Naive thymus-derived CD4-positive, alpha-beta T cell (primary cell): ENCODE measurements at places on chromosomes 3 and 15. TPM values are rescaled to one million over a fixed set of nuclear protein-coding genes. Genes with fewer than 3 reads are reported as not detected.

The GCNT3 gene
- polyA plus RNA-seq, result not detected

The SPESP1 gene
- 1.1 TPM for polyA plus RNA-seq

DNA sequence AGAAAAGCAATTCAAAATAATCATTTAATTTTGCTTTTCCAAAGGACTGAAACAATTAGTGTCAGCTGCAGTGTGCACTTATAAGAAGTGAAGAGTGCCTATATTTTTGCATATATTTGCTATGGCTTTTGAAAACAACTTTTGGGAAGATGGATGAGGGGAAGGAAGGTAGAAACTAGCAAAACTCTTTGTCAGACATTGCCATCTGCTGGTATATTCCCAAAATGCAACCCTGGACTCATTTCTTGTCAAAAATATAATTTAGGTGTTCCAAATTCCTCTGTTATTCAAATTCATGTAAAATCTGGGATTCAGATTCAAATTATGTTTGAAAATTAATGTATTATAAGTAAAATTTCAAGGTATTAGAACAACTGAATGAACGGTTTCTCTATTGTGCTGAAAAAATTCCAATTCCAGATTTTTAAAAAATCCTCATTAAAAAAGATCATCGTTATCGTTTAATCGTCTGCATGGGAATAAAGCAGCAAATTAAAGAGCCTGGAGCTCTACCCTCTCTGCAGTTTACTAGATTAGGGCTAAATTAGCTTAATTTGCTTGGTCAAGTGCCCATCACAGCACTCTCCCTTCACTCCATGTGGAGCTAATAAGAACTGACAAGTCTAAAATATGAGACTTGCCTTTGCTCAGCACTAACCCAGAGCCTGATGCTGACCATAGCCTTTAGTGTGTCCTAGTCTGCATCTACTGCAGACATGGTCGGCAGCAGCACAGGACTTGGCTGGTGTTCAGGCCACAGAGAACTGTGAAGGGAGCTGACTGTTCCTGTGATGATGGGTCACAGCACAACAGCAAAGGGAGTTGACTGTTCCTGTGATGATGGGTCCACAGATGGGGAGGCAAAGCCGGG is 67.9 kb upstream of the MITF start:
- DNase-seq, result no peak

DNA sequence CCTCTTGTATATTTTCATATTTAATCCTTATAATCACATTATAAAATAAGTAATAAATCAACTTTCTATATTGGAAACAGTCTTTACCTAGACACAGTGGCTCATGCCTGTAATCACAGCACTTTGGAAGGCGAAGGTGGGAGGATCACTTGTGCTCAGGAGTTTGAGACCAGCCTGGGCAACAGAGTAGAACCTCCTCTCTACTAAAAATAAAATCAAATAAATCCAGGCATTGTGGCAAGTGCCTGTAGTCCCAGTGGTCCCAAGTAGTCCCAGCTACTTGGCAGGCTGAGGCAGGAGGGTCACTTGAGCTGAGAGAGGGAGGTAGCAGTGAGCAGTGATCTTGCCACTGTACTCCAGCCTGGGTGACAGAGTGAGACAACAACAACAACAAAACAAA is 975.1 kb downstream of the ROBO1 start:
- no peak for DNase-seq

DNA sequence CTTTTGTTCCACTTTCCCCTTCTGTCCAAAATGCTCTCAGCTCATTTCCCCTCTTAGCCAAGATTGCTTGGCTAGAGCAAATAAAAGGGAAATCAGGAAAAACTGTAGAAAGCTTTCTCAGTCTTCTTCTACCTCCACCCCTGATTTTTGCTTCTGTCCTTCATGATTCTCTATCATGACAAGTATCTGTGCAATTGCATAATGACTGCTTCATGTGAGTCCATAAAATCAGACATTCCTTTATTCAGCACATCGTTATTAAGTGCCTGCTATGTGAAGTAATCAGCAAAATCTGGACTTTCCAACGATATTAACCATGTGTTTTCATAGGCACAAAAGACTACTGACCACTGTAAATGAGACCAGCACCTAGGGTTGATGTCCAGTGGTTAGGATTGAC is 321.5 kb upstream of the CBLB start:
- DNase-seq, result no peak

DNA sequence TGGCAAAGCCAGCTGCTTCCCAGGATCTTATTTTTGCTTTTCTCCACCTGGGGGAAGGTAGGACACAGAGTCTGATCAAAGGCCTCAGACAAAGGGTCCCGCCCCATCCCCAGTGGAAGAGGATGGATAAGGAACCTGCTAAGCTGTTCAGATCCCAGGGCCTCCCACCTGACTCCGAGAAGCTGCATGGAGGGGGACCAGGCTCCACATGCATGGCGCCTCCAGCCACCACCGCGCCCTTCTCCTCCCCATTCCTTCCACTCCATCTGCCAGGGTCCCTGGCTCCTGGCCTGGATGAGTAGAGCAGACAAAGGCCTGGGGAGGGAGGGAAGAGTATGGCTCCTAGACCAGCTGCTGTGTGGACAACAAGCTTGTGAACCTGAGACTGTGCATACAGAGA is 20.0 kb upstream of the CRABP1 start:
- no peak for DNase-seq

DNA sequence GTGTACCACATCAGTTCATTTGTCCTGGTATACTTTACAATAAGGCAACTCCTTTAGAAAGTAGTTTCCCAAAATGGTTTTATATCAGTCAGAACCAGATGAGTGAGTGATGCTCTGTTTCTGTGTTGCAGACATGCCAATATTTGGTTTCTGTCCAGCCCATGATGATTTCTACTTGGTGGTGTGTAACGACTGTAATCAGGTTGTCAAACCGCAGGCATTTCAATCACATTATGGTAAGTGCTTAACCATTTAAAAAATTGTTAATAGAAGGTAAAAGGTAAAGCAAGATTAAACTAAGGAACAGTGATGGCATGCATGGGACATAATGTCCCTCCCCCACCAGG is 40.0 kb upstream of the SCAANT1 start:
- DNase-seq, result no peak
